Jurkat, Clone E6-1 (cell line): ENCODE measurements at places on chromosomes 2 and 18.

DNA sequence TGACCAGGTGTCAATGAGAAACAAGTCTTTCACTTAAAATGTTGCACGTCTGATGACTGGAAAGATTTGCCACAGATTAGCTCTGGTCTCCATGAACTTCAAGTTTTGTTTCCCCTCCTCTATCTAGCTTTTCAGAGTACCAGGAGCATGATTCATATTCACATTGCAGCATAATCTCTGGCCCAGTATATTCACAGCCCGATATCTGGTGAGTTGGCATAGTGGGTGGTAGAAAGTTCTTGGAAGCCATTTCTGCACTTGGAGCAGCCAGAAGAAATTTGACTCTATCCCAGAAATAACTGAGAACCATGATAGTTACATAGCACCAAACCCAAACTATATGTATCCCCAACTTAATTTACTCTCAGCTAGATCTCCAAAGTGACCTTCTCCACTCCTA is 503.9 kb downstream of the PID1 start:
- DNase-seq, result no peak

- DNase-seq, result no peak
Measured at GRCh38 chr2:60489289-60489688, 64.2 kb downstream of the BCL11A start.

DNA sequence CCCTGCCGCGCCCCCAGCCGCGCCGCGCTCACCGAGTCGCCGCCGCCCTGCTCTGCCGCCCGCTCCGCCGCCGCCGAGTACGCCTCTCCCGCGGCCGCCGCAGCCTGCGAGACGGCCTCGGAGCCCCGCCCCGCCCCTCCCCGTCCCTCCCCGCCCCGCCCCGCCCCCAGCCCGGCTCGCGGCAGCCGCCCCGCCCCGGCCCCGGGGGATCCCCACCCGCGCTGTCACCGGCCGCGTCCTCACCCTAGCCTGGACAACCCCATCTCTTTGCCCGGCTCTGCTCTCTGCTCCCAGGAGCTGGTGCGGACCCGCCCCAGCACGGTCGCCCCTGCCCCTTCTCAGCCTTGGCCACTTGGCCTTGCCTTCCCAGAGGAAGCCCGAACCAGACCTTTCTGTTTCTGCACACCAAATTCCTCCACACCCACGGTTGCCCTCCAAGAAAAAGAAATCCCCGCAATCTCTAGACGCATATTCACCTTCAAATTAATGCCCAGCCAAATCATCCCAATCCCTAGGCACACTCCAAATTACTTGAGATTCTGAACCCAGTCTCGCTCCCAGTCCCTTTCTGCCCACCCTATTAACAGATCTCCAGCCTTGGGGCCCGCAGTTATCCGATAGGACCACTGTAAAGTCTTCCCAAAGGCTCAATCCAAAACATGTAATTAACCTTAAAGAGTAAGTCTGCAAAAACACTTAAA is at the start of gene CYRIA:
Gene CYRIA (minus strand): TSS at position 87 of the 701 bp plus-strand sequence. CDS start 77,715 bp downstream, outside the sequence.
- DNase-seq, result no peak

- DNase-seq, result no peak
Measured at GRCh38 chr2:85184990-85185389, 51.8 kb downstream of the TCF7L1 start.

GRCh38 chr18:48866028-48866733 is 84.6 kb downstream of the SMAD7 start:
- DNase-seq, result no peak

DNA sequence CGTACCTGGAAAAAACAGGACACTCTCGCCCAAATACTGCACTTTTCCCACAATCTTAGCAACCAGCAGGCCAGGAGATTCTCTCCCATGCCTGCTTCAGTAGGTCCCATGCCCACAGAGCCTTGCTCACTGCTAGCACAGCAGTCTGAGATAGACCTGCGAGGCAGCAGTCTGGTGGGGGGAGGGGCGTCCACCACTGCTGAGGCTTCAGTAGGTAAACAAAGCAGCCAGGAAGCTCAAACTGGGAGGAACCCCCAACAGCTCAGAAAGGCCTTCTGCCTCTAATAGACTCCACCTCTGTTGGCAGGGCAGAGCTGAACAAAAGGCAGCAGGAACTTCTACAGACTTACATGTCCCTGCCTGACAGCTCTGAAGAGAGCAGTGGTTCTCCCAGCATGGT is 1202.8 kb upstream of the ACVR2A start:
- DNase-seq, result peak; percentile 10

DNA sequence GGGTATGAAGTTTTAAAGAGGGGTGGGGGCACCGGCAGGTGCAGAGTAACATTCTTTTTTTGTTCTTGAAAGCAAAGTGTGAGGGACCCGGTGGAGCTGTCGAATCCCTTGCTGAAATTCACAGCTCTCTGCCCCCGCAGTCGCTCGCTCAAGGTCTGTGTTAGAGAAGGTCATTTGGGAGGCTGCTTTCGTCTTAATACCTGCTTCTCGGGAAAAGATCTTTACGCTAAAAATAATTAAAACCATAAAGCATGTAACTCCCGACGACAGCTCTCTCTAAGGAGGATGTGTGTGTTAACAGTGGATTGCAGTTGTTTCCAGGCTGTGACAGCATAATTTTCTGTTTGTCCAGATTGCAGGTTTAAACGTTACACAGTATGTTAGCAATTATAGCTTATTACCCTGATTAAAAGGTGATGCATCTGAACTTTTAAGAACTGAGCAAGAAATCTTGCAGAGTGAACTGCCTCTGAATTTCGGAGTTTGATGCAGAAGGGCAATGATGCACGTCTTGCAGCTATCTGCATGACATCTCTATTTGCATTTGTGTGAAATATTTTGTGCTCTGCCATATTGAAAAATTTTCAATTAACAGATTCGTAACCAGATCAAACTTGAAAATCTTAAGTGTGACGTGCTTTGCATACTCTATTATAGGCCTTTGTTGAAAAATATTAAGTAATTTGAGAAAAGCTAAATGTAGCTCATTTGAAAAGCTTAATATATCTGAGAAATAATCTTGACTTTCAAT is 954 bp downstream of the RAPGEF4 start:
- DNase-seq, result no peak

GRCh38 chr18:36601316-36601715 is 227.5 kb downstream of the TPGS2 start:
- peak; percentile 35 for DNase-seq

- no peak for DNase-seq
Measured at GRCh38 chr2:224918626-224919471, 123.4 kb downstream of the DOCK10 start.

- no peak for DNase-seq
Measured at GRCh38 chr2:26633351-26633945, 7.7 kb downstream of the CIB4 start.
